ENCODE measurements at places on chromosomes 6 and 20. TPM values are rescaled to one million over a fixed set of nuclear protein-coding genes. Genes with fewer than 3 reads are reported as not detected.
A peak's percentile ranks its signal among the peaks of the same experiment; 100 is the strongest.

DNA sequence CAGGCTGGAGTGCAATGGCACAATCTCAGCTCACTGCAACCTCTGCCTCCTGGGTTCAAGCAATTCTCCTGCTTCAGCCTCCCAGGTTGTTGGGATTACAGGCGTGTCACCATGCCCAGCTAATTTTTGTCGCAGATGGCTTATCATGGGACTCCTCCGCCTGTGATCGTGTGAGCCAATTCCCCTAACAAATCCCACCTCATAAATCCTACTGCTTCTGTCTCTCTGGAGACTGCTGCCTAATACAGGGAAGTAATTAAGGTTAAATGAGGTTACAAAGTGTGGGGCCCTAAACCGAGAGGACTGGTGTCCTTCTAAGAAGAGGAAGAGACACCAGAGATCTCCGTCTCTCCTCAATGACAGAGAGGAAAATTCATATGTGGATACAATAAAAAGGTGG is 52.0 kb downstream of the TRPC4AP start:
- no peak for DNase-seq

GRCh38 chr6:2441601-2442475 is 196.4 kb upstream of the GMDS start:
- DNase-seq, result no peak

GRCh38 chr20:2602746-2603145 is 49.7 kb upstream of the NOP56 start:
- DNase-seq, result no peak

DNA sequence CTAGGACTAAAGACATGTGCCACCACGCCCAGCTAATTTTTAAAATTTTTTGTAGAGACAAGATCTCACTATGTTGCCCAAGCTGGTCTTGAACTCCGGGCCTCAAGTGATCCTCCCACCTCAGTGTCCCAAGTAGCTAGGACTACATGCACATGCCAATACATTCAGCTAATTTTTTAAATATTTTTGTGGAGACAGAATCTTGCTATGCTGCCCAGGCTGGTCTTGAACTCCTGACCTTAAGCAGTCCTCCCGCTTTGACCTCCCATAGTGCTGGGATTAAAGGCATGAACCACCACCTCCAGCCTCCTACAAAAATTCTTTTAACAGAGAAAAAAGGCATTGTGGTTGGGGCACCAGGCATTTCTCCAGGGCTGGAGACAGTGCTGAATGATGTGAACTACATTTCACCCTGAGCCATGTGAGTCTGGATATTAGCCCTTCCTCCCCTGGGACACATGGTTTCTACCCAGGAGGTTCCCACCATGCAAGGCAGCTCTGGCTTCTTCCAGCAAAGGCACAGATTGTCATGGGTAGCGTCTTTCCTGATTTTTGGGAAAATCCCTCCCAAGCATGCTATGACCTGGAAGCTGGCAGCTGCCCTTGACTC is 36.3 kb upstream of the CMTR1 start:
- DNase-seq, result no peak

DNA sequence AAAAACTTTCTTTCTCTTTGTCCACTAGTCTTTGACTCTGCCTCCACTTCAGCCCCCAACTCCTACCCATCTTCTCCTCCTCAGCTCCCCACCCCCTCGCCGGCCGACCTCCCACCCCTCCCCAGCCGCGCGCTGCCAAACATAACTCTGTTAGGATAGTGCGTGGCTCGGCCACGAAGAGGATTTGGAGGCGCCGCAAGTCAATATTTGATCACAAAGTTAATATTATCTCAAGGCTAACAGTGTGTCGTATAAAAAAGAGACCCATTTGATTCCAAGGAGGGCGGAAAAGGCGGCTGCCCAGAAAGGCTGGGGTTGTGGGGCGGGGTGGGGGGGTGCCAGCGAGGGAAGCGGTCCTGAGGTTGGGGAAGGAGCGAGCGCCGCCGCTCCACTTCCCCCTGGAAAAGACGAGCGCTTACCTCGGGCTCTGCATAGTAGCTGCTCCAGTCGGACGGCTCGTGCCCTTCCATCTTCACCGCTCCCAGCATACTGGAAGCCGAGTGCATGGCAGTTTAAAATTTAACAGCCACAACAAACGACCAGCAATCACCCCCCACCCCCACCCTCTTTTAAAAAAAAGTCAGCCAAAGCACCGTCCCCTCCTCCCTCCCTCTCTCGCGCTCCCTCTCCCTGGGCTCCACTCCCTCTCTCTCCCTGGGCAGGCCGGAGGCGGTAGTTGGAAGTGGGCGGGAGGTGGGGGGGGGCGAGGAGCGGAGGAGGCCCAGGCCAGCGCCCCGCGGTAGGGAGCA is 425 bp downstream of the FOXA2 start:
- DNase-seq, result peak; percentile 46

CFAP206 gene
- total RNA-seq, result 0.17 TPM

DNA sequence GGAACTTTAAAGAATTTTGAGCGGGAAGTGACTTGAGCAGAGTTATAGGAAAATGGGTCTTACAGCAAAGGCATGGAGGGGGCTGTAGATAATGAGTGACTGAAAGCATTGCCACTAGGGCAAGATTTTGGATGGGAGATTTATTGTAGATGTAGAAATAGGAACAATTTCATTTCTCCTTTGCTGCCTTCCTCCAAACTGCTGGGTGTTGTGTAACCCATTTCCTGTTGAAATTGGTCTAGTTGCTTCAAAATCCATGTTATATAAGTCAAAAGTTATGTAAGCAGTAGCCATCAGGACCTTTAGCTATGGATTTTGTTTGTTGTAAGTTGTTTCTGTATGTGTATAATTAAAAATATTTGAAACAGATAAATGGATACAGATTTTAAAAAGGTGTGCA is 11.1 kb downstream of the YWHAB start:
- no peak for DNase-seq

DNA sequence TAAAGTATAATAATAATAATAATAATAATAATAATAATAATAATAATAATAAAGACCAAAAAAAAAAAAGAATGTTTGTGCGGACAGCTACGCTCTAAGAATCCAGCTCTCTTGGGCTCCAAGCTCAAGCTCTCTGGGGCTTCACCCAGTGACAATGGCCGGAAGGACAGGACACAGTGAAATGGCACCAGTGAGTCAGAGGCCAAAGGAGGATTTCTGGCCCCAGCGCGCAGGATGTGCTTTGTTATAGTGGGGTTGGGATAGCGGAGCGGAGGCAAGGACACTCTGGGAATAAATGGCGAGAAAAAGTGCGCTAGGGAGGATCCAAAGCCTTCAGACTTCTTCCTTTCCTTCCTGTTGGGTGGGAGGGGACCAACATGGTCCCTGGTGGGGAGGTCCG is 38.2 kb downstream of the HLA-A start:
- DNase-seq, result no peak

GRCh38 chr20:19252451-19253120 is 40.1 kb downstream of the SLC24A3 start:
- DNase-seq, result peak; percentile 91

- no peak for DNase-seq
These were observed 63.9 kb downstream of the PDE10A start for GRCh38 chr6:165599121-165599520.

ABT1 gene
- 22.2 TPM for total RNA-seq

GRCh38 chr20:10848810-10849370 is 175.1 kb upstream of the JAG1 start:
- DNase-seq, result peak; percentile 77

MROH8 gene
- 0.35 TPM for total RNA-seq

DNA sequence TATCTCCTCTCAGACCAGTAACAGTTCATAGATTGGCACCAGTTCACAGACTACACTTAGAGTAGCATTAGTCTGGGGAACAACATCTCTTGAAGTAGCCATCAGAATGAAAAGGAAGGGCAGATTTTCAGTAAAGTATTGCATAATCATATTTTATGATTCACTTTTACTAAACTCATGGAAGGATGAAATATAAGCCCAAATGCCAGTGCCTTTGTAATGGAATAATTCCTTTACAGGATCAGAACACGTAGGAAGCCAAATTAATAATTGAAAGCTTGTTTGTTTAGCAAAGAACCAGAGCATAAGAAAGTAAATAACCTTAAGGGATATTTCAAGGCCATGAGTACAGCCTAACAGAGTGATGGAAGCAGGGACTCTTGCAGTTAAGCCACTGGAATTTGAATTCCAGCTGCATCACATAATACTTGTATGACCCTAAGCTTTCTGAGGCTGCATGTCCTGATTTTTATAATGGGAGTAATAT is 11.4 kb upstream of the LOC128125822 start:
- DNase-seq, result no peak

- DNase-seq, result peak; percentile 68
These were observed 207.5 kb downstream of the TINAG start for GRCh38 chr6:54515713-54516112.

MMP24OS gene
- 48.2 TPM for total RNA-seq

GRCh38 chr6:40520084-40520483 is 67.1 kb downstream of the LRFN2 start:
- no peak for DNase-seq

DNA sequence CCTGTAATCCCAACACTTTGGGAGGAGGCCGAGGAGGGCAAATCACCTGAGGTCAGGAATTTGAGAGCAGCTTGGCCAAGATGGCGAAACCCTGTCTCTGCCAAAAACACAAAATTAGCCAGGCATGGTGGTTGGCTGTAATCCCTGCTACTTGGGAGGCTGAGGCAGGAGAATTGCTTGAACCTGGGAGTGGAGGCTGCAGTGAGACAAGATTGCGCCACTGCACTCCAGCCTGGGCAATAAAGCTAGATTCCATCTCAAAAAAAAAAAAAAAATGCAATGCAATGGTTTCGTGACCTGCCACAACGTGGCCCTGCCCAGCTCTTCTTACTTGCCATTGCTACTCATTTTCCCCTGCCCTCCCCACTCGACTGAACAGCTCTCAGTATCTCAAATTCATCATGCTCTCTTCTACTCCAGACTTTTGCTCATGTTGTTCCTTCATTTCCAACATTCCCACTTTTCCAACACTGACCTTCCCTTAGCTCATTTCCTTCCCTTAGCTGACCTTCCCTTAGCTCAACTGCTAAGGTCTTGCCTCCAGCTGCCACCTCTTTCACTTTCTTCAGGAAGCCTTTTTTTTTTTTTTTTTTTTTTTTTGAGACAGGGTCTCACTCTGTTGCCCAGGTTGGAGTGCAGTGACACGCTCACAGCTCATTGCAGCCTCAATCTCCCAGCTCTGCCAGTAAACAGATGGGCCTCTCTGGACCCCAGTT is 2.1 kb upstream of the MTHFD1L start:
- DNase-seq, result no peak

- no peak for DNase-seq
These were observed 79.8 kb upstream of the FAM184A start for GRCh38 chr6:119158057-119158848.

GRCh38 chr6:31860349-31860748 is 2.3 kb downstream of the NEU1 start:
- no peak for DNase-seq

DNA sequence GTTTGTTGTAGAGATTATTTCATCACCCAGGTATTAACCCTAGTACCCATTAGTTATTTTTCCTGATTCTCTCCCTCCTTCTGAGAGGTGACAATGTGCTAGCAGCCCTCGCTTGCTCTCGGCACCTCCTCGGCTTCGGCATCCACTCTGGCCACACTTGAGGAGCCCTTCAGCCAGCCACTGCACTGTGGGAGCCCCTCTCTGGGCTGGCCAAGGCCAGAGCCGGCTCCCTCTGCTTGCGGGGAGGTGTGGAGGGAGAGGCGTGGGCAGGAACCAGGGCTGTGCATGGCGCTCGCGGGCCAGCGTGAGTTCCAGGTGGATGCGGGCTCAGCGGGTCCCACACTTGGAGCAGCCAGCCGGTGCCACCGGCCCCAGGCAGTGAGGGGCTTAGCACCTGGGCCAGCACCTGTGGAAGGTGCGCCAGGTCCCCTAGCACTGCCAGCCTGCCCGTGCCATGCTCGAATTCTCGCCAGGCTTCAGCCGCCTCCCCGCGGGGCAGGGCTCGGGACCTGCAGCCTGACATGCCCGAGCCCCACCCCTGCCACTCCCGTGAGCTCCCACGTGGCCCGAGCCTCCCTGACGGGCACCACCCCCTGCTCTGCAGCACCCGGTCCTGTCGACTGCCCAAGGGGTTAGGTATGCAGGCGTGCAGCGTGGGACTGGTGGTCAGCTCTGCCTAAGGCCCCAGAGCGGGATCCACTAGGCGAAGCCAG is 221.9 kb downstream of the WDR27 start:
- DNase-seq, result no peak

GRCh38 chr6:42989923-42990322 is 5.6 kb downstream of the PPP2R5D start:
- DNase-seq, result no peak

- no peak for DNase-seq
These were observed 22.9 kb downstream of the DUSP22 start for GRCh38 chr6:315226-315625.

DNA sequence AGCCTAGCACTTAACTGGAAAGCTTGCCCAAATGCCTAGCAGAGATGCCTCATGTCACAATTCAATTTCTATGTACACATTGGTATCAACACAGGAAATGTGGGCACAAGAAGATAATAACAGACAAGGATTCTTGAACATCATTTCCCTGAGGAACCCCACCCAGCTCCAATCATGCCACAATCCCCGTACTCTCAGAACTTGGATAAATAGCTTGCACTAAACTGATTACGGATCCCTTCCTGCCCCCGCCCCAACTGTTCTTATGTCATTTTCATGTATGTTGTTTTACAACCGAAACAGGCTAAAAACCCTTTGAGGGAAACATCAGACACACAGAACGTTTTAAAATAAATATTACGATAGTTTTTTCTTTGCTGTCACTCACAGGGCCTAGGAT is 87.1 kb downstream of the BACH2 start:
- no peak for DNase-seq

- no peak for DNase-seq
These were observed 11.0 kb upstream of the COL10A1 start for GRCh38 chr6:116136933-116137340.

KIF6 gene
- 0.14 TPM for total RNA-seq

DNA sequence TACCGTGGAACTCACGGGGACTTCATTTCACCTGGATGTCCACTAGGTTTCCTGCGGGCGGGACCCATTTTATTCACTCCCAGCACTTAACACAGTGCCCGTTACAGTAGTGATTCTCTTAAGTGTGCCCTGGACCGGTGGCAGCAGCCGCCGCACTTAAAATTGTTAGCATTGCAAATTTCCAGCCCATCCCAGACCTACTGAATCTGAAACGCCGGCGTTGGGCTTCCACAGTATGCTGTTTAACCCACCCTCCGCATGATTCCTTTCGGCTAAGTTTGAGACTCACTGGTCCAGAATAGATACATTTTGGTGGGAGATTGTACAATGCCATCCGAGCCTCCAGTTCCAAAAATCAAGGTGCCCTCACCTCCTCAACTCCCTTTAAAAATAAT is 967 bp downstream of the SMPDL3A start:
- DNase-seq, result peak; percentile 14

All from foreskin keratinocyte (primary cell).